ENCODE measurements at places on chromosomes 11 and 22.

DNA sequence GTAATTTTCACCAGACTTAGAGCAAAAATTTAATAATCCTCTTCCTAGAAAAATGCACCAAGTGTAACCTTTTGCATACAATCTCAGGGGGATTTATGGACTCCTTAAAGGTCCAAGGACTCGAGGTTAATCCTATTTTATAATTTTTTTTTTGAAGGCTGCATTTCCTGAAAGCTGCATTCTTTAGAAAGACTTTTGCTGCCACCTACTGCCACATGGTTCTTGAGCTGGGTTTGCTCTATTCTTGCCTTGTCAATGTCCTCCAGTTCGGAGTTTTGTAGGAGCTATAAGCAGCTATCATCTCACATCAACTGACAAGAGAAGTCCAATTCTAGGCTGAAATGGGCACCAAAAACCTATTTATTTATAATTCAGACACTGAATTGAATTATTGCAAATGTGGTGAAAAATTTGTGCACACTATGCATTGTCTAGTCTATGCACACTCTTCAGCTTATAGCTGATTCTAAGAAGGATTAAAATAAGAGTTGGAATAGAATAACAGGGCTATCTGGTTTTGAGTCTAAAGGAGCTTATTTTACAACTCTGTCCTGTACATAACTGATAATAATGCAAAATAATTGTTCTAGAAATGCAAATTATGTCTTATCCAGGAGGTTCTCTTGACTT, 31.3 kb downstream of the TRAF6 start:
- no peak for DNase-seq

DNA sequence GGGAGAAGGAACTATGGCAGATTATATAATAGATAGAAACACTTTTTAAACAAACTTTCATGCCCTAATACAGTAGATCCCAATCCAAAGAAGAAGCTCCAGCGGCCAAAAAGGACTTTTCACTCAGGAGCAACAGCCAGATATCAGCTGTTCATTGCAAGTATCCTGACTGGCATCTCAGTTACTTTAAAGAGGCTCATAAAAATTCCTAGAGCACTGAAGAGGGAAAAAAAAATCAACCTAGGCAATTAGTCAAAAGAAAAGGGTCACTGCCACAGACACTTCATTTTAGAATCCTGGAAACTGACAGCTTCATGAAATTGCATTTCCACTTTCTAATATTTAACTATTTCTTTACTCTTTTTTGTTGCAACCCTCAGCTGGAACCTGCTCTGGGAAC, 170.6 kb upstream of the SOX6 start:
- DNase-seq, result no peak

GRCh38 chr11:34013898-34014571, 37.5 kb upstream of the CAPRIN1 start:
- no peak for DNase-seq

- DNase-seq, result no peak
These were observed 5.8 kb downstream of the CARS1 start for GRCh38 chr11:3051196-3052108.

- no peak for DNase-seq
These were observed 7.6 kb downstream of the VPS26B start for GRCh38 chr11:134231958-134232659.

DNA sequence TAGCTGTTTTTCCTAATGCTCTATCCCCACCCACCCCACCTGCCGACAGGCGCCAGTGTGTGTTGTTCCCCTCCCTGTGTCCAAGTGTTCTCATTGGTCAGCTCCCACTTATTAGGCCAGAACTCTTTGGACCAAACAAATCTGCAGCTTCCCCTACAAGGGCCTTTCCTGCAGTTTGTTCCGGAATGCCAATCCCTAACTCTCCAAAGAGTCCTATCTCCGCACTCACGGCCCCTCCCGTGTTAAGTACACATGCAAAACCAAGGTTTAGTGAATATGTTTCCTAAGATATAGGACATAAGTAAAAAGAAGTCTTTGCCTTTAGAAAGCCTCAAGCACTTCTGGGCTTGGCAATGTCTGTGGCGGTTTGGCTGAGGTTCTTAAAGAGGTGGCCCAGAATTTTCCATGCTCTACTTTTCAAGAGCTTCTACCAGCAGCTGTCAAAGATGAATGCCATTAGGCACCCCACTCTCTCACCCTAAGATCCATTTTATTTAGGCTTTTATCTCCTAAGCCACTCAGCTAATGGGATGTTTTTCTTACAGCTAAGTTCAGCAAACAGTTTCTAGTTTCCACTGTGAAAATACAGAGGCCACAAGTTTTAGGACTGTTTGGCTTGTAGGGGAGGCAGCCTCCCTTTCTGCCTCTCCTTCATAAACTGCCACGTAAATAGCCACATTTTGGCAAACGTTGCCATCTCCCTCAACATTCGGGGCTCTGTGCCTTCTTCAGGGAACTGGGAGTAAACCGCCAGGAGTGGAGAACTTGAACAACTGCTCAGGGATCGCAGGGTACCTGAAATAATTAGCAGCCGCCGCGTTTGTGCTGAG, 1.6 kb downstream of the CD59 start:
- no peak for DNase-seq

DNA sequence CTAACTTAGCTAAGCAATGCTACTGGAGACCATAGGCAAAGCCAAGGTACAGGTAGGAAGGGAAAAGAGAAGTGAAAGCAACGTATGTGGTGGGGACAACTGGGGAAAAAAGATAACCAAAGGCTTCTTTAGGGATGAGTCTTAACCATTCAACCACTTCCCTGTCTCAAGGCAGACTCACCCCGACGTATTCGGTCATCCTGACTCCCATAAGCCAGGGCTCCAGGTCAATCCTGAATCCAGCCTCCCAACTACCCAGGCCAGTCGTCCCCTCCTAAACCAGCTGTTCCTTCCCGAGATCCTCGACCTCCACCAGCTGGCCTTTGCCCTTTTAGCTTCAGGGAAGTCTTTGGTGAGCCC, 330 bp downstream of the ACP2 start:
- DNase-seq, result no peak

GRCh38 chr11:66713746-66714480, 15.1 kb downstream of the SPTBN2 start:
- DNase-seq, result no peak

- no peak for DNase-seq
These were observed 304.2 kb downstream of the RAB38 start for GRCh38 chr11:87871056-87871455.

All from caudate nucleus (tissue), 63 donors.